Fibroblast of skin of right biceps (primary cell): ENCODE measurements at places on chromosomes 11 and 22.

GRCh38 chr22:49323751-49324415, 503.8 kb downstream of the BRD1 start:
- DNase-seq, result no peak

- peak; percentile 37 for DNase-seq
These were observed 554.6 kb downstream of the OPCML start for GRCh38 chr11:132977746-132978145.

DNA sequence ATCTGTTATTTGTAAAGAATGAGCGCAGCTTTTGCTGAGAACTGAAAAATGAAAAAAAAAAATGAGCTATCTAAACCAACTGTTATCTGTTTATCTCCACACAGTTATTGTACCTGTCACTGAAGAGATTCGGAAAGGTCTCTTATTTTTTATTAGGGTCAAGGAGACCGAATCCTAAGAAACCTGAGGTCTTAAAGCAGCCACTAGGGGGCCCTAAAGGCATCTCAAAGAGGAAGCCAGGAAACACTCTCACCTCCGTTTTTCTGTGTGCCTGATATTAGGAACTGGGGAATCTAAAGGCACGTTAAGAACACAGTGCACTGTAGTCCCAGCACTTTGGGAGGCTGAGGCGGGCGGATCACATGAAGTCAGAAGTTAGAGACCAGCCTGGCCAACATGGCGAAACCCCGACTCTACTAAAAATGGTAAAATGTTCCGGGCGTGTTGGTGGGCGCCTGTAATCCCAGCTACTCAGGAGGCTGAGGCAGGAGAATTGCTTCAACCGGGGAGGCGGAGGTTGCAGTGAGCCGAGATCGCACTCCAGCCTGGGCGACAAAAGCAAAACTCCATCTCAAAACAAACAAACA, 3.5 kb upstream of the LARGE1 start:
- DNase-seq, result peak; percentile 70

- DNase-seq, result no peak
These were observed 98.5 kb downstream of the CTTN start for GRCh38 chr11:70496591-70497535.

DNA sequence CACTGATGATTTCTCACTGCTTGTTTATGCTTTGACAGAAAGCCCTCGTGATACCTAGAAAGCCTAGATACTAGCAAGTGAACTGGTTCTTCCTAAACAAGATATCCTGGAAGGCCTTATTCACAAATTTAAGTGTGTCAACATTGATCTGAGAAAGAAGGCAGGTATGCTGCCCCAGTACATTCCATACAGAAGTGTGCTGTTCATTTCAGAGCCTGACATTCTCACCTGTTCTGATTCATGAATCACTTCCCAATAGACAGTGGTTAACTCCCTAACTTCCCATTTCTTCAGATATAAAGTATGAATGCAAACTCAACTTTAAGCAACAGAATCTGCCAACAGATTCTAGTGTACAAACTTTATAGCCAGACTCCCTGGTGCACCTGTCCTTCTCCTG, 15.5 kb upstream of the RASSF10 start:
- DNase-seq, result no peak

DNA sequence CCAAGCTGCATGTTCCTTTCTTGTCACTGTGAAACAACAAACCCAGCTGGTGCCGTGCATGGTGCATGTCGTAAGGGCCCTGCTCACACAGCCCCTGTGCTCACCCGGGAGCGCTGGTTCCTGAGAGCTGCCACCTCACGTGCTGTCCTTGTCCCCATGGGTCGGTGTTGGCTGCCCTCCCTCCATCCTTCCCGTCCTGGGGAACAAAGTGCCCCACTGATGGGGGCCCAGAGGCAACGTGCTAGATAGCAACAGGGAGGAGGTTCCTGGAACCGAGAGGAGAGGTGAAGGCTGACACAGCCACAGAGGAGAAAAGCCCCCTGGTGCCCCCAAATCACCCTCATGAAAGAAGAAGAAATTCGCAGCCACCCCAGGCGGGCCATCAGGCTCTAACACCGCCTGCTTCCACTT, 56.6 kb upstream of the SLC22A12 start:
- no peak for DNase-seq

GRCh38 chr11:96145163-96145585, 197.8 kb downstream of the MAML2 start:
- DNase-seq, result peak; percentile 75

- no peak for DNase-seq
These were observed 350.1 kb downstream of the TBC1D22A start for GRCh38 chr22:47112582-47112965.

DNA sequence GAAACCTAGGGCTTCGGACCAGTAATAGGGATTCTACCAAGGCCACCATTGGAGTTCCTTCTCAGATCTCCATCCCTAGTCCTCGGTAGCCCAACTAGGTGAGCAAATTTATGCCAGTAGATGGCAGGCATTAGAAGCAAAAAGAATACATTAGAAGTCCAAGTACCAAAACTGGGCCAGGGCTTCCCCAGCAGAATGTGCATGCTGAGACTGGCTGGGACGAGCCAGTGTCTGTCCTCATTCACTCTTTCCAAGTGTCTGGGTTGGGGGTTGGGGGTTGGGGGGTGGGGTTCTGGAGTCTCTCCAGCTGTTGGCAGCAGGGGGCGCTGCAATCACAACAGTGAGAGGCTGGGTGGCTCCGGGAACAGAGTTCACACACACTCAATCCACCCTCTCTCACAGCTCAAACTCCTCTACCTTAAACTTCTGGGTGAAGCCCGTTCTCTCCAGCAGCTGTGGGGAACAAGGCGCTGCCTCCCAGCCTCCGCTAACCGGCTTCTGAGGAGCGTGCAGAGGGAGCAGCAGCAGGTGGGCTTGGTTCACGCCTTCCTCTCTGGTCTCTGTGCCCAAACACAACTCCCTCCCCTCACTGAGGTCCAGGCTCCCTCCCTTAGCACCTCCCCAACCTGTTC, 57.5 kb downstream of the BTG4 start:
- DNase-seq, result peak; percentile 74

- no peak for DNase-seq
These were observed 7.9 kb upstream of the DTX4 start for GRCh38 chr11:59164028-59164427.

DNA sequence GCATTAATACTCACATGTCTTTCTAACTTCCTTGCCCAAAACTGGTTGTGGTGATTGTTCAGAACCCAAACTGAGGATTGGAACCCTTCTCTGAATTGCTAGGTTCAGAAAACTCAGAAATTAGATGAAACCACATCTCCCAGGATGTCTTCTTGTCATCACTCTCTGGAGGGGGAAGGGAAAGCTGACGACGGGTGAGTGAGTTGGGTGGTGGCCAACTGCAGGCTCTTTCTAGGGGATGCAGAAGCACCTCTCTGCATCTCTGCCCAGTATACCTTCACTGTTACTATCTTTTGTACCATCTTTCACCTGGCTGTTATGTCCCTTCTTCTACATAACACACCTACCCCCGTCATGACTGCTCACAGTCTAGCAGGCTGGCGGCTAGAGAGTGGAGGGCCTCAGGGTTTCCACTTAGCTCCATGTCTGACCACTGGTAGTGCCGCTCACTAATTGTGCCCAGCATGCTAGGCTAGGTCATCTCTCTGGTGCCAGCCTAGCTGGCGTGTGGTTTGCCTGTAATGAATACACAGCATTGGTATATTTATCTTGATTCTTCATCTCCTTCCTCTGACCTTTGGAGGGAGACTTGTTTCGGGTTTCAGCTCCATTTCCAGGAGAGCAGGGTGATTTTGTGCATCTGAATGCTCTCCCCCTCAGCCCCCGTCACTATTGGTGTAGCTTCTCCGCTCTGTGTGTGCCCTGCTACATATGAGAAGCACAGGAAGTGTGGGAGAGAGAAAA, 7.3 kb downstream of the GRAMD1B start:
- DNase-seq, result no peak

DNA sequence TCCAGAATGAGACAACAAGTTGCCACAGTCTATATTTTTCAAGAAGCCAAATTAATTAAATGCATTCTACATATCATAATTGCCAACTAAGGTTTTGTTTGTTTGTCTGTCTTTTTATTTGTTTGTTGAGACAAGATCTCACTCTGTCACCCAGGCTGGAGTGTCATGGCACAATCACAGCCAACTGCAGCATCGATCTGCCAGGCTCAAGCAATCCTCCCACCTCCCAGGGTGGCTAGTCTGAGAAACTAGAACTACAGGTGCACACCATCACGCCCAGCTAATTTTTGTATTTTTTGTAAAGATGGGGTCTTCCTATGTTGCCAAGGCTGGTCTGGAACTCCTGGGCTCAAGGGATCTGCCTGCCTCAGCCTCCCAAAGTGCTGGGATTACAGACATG, 140.0 kb downstream of the LRRC4C start:
- no peak for DNase-seq

- DNase-seq, result peak; percentile 6
These were observed 741 bp downstream of the CARS1 start for GRCh38 chr11:3056296-3057068.

DNA sequence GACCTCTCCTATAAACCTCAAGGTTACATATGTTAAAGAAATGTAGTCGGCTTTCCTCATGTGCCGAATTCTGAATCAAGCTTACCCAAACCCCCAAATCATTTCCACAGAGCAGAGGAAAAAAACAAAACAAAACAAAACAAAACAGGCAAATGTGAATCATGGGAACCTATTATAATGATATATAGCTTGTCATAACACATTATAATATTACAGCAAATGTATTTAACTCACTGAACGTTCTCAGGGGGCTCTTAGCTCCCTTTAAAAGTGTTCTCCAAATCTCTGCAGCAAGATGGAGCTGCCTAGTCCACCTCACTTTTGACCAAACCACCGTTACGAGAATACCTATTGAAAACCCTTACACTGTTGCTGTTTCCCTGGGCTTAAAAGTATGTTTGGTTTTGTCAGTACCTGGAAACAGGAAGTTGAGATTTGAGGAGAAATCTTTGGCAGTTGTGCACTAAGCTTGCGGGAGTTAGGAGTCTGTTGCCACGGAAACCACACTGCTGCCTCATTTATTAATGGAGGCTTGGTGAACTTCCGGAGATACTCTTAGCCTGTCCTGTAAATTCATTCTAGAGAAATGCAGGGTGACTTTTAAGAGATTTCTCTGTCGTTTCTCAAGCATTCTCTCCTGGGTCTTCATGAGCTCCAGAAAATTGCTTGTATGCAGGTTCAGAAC, 167.0 kb upstream of the RASSF10 start:
- peak; percentile 85 for DNase-seq

GRCh38 chr11:2593393-2593950, 106.3 kb downstream of the KCNQ1OT1 start:
- DNase-seq, result no peak
